ENCODE measurements at places on chromosomes 2 and 18.

DNA sequence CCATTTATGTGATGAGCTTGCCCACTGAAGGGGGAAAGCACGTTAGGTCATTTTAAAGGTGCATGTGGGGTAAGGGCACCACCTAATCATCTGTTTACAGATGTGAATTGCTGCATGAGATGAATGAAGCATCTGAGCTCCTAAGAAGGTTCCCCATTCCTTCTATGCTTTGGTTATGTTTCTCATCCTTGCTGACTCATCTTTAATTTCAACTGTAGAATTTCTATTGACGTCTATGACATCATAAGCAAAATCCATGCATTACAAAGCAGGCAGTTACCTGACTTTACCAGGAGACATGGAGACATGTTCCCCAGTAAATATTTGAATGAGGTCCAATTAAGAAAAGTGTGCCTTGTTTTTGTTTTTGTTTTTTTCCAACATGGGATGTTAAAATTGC lies 2.8 kb downstream of the SNTG2 start:
- peak; percentile 10 for DNase-seq

DNA sequence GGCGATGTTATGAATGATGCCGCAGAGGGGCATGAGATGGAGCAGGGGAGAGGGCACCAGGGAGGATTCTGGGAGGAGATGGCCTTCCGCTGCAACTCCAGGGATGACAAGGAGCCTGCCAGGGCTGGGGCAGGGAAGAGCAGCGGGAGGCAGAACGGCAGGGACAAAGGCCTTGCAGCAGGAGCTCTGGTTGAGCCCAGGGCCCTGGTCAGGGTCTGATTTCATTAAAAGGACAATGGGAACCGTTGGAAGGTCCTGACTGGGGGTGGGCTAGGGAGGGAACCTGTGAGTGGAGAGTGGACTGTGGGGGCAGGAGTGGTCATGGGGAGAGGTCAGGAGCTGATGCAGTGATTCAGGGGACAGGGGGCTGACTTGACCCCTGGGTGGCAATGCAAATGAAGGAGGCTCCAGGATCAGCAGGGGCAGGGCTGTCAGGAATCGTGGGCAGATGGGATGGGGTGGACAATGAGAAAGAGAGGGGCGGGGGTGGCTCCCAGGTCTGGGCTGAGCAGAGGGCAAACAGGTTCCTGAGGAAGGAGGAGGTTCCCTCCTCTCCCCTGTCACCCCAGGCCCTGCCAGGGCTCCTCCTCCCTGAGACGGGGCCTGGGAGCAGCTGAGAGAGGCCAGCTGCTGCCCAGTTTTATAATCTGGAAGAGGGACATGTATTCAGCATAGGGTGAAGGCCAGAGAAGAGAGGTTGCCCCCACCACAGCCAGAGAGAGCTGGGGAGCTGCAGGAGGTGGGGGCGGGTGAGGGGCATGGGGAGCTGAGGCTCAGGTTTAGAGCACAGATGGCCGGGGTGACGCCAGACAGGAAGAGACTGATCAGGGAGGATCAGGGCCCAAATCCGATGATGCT lies 7.3 kb upstream of the DUSP2 start:
- no peak for DNase-seq

- no peak for DNase-seq
Observed at GRCh38 chr2:211331736-211332135, 775.3 kb downstream of the CPS1 start.

- DNase-seq: no peak
Observed at GRCh38 chr2:6072276-6072675, 380.1 kb downstream of the SOX11 start.

- DNase-seq: peak; percentile 62
Observed at GRCh38 chr2:198054299-198054698, 249.9 kb downstream of the PLCL1 start.

DNA sequence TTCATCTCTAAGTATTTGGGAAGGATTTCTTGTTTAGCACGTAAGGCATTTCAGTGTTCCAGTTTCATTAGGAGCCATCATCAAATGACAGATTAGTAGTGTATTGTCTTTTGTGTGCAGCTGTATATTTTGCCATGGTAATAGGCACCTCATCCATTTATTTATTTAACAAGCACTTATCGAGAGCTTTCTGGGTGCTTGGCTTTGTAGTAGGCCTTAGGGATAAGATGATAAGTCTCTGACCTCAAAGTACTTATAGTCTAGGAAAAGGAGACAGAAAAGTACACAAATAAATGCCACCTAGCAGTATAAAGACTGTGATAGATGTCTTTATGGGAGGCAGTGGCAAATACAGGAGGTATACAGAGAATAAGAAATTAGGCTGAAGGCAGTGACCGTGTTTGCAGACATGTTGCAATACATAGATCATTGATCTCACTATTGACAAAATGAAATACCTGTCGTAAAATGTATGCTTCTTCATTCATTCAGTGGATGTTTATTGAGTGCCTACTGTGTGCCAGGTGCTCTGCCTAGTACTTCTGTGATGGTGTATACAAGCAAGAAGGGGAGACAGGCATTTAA lies 265.9 kb downstream of the SETBP1 start:
- no peak for DNase-seq

DNA sequence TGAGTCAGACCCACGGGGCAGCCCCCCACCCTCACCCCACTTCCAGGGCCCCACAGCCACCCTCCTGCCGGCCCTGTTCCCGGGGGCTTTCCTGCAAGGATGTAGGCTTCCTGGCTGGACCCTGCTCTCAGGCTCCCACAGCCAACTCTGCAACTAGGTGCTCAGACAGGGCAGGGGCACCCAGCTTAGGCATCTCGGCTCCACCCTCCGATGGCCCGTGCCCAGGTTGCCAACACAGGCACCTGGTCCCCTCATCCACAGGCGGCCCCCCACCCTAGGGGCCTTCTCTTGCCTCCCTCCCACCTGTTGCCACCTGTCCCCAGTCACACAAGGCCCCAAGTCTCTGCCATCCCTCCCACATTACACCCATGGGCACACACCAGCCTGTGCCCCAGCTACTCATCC lies 34.6 kb downstream of the HS6ST1 start:
- DNase-seq: no peak
